ENCODE measurements at places on chromosomes 7 and 10.

DNA sequence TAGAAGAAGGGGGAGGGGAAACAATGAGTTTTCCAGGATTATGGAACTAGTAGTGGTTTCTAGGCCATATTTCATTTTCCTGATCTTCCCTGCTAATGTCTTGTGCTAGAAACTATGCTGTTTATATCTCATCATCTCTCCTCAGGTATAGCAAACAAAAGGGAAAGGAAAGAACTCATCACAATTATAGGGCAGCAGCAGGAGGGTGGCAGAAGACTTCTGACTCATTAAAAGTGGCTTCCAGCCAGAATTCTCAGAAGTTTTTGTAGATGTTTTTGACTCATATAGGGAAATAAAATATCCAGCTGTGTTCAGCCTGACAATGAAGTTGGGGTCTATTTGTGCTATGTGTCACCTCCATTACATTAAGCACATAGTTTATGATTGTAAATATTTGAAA, 6.5 kb downstream of the AHR start:
- DNase-seq = no peak

DNA sequence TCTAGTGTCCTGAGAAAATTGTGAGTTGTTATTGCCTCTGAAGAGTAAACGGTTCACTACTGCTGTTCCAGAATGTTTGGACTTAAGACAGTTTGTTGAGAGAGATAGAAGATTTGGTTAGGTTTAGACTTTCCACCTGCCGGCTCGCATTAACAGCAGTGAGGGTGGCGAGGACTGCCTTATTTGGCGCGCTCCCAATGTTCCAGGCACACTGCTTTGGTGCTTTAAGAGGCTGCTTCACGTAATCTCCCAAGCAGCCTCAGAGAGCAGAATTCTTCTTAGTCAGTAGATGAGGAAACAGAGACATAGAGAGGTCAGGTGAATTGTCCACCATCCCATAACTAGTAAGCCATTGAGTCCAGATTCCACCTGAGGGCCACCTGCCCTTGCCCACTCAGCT, 41.1 kb downstream of the GLRX3 start:
- no peak for DNase-seq

GRCh38 chr7:155435110-155435509, 22.8 kb upstream of the EN2 start:
- DNase-seq = no peak

DNA sequence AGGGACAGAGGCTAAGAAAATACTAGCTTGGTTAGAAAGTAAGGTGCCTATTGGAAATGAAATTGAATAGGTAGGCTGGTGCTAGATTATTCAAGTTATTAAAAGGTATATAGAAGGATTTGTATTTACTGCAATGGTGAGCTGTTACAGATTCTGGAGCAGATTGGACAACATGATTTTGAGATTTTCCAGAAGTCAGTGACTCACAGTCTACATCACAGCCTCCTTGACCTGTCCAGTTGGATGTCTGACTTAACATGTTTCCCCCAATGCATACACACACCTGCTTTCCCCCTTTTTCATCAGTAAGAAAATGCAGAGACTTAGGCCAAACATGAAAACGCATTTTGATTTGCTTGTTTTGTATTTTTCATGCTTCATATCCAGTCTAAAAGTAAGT, 33.4 kb downstream of the STARD3NL start:
- no peak for DNase-seq

DNA sequence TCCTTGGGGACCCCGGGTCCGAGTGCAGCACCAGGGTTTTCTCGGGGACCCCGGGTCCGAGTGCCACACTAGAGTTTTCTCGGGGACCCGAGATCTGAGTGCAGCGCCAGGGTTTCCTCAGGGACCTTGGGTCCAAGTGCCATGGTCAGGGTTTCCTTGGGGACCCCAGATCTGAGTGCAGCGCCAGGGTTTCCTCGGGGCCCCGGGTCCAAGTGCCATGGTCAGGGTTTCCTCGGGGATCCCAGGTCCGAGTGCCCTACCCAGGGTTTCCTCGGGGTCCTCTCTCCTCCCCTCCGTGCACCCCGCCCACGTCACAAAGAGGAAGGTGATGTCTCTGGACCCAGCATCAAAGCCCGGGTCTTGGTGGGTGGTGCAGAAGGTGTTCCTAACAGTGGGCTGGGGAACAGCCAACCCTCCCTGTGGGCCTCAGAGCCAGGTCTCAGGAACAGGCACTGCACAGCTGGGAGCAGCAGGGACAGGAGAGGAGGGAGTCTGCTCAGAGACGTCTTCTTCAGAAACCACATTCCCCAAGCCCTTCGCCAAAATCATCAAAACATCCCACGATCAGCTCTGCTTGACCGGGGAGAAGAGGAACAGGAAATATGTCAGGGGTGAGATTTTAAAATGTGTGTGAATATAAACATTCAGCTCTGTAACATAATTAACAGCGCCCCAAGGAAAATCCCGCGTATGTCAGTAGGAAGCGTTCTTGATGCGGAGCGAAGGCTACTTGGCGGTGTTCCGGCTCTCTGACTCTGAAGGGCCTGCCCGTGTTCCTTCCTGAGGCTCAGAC, 540.7 kb downstream of the DNAJB6 start:
- no peak for DNase-seq

DNA sequence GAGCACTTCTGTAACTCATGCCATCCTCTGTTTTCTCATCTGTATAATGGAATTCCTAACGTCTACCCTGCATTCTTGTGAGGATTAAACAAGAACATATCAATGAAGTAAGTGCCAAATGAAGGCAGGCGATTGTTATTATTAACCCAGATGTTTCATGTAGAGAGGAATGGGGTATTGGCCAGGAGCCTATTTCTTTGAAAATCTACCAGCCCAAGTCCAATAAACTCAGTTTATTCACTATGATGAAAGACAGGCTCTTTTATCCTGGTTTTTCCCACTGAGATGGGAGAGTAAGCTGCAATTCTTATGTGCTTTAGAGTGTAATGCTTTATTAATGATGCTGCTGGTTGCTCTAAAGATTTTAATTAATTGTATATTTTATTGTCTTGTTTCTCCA, 9.6 kb downstream of the CTTNBP2 start:
- no peak for DNase-seq

- no peak for DNase-seq
Measured at GRCh38 chr7:68682910-68683309, 915.4 kb upstream of the AUTS2 start.

DNA sequence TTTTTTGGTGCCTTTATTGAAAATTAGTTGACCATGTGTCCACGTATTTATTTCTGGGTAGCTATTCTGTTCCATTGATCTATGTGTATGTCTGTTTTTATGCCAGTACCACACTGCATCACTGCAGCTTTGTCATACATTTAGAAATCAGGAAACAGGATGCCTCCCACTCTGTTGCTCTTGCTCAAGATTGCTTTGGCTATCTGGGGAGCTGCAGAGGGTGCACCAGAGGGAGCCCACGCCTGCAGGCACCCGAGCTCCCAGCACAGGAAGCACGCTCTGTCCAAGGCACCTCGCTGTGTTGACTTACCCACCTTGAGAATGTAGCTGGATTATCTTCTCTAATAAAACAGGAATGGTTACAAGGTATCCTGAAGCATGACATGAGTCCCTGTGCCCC, 301.7 kb downstream of the TCERG1L start:
- DNase-seq = no peak

GRCh38 chr7:148711191-148712102, 12.7 kb downstream of the CUL1 start:
- DNase-seq = no peak

GRCh38 chr10:5557799-5558771, 33.3 kb downstream of the CALML3 start:
- DNase-seq = no peak

DNA sequence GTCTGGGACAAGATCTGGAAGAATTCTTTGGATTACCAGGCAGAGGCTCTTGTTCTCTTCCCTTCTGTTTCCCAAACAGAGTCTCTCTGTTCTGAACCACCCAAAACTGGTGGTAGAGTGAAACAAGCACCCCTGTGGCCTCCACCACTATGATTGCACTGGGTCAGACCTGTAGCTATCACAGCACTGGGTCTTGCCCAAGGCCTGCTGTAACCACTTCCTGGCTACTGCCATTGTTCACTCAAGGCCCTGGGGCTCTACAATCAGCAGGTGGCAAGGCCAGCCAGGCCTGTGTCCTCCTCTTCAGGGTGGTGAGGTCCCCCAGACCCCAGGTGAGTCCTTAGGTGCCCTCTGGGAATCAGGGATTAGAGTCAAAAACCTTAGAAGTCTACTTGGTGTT, 4.1 kb upstream of the LRRC17 start:
- DNase-seq = no peak

- no peak for DNase-seq
Measured at GRCh38 chr7:133310232-133310862, 57.5 kb downstream of the EXOC4 start.

- no peak for DNase-seq
Measured at GRCh38 chr7:140672382-140673062, at the start of gene ADCK2. TSS of gene ADCK2 (plus strand) at chr7:140672945. CDS start at chr7:140673331, 386 bp downstream.

GRCh38 chr10:114647545-114648138, 10.4 kb downstream of the ABLIM1 start:
- no peak for DNase-seq

- DNase-seq = no peak
Measured at GRCh38 chr7:108109221-108109908, 20.8 kb downstream of the LAMB4 start.

GRCh38 chr10:71191551-71192076, 20.8 kb upstream of the UNC5B start:
- DNase-seq = no peak

- DNase-seq = no peak
Measured at GRCh38 chr10:4194231-4194630, 409.2 kb upstream of the KLF6 start.

- no peak for DNase-seq
Measured at GRCh38 chr7:86980223-86980622, 79.2 kb downstream of the ELAPOR2 start.

DNA sequence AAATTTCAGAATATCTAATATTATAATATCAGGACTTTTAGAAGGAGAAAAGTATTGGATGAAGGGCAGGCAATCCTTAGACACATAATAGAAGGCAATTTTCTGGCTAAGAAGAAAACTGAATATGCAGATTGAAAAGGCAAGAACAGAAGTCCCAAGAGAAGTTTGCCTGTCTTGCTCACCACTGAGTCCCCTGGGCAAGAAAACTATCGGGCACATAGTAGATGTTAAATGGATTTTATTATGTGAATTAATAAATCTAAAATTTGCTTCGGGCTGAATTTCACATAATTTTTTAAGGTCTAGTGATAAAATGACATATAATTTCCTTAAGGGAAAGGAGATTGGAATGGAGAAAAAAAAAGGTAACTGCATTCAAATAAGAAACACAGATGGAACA, 380.9 kb upstream of the GRM3 start:
- DNase-seq = no peak

DNA sequence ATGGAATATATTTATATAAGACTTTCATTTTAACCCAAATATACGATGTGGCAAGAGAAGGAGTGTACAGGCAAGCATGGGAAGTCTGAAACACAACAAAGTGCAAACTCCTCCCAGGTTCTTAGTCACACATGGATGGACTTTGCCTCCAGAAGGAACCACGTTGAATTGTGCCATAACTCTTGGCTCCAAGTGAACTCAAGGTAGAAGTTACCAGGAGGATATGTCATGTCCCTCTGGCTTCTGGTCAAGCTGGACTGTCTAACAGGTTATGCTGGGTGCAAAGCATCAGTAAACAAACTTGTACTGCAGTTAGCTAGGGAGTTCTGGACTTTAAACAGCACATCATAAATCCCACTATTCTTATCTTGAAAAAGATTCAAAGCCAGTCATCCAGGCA, 328.3 kb upstream of the TEX47 start:
- DNase-seq = no peak

DNA sequence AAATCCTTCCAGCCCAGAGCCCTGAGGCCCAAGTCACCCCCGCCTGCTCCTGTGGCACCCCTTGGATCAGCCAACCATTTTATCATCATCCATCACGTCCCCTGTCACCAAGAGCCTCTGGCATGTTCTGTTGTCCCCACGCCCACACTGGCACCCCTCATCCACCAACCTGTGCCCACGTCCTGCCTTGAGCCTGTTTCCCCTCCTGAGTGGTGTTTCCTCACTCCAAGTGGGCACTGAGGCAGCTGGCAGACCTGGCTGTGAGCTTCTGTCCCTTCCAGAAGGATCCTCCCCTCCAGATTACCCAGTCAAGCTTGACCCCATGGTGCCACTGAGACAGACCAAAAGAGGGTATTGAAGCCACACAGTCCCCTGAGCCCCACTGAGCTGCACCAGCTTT, 71.4 kb upstream of the ANTXRL start:
- no peak for DNase-seq

GRCh38 chr7:158445421-158446175, 142.0 kb downstream of the PTPRN2 start:
- DNase-seq = no peak

GRCh38 chr7:66403564-66403963, 198.4 kb downstream of the TPST1 start:
- no peak for DNase-seq

DNA sequence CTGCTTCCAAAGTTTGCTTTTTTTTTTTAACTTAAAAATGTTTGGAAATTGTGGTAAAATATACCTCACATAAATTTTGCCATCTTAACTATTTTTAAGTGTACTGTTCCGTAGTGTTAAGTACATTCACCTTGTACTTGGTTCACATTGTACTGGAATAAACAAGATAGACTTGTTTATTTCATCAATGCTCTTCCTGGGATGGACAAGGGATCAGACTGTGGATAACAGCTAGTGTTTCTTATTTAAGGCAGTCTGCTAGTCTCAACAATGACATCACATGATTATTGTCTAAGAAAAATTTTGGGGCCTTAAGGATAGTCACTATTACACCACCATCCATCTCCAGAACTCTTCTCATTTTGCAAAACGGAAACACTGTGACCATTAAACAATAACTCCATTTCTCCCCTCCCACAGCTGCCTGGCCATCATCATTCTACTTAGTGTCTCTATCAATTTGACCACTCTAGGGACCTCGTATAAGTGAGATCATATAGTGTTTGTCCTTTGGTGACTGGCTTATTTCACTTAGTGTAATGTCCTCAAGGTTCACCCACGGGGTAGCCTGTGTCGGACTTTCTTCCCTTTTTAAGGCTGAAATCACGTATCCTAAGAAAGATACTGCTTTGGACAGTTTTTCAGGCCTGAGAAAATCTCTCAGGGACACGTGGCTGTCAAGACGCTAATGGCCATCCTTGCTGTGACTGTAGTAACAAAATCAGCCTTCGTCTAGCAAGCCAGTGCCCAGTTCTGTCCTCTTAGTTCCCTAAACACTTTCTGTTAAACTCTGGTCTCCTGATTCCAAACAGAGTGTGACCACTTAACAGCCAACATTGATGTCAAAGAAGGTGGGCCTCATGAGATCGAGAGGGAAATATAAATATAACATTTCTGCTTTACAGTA, 305.2 kb downstream of the FRMD4A start:
- no peak for DNase-seq

All from NCI-H1048 (cell line).